Hepatic stellate cell (primary cell): ENCODE measurements at places on chromosomes 1 and 21.

- DNase-seq = no peak
Observed at GRCh38 chr1:95013950-95014574, 58.7 kb downstream of the ALG14 start.

DNA sequence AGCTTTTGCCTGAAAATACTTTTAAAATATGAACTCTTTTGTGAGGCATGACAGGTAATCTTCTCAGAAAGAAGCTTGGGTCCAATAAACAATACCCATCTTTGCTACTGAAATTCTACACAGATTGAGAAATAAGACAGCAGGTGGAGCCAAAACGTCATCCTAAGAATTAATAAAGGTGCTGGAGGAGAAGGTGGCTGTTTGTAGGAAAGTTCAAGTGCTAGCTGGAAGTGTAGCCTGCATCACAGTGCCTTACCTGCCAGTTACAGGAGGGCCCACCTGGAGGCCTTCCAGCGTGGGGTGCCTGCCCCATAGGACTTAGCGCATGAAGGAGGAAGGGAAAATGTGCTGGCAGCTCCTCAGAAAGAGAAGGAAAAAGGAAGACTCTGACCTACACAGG is 93.7 kb downstream of the TTC3 start:
- DNase-seq = no peak

DNA sequence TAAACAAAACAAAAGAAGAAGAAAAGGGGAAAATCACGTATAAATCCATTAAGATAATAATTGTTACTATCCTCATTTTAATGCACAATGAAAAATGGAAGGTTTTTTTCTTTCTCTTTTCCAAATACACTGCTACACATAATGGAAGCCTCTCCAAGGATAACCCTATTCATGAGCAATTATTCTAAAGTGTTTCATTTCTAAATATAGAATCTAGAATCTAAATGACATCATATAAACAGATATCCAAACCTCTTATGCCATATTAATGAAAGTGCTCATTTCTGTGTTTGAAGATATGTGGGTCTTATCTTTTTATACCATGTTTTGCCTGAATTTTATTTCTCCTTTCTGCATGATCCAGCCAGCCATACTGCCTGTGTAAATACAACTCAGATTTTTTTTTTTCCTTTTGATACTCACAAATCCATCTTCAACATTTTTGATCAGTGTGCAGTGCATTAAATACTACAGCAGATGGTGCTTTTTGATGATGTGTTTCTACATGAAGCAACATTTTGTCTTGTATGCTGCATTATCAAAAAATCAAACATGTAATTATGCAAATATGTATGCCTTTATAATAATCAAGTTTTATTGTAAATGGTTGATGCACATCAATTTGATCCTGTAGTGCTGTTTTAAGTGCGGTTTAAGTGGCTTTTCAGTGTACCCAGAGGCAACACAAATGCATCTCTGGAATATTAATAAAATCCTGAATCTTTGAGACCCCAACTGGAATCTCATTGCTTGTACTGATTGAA is 625.6 kb upstream of the PTBP2 start:
- no peak for DNase-seq

DNA sequence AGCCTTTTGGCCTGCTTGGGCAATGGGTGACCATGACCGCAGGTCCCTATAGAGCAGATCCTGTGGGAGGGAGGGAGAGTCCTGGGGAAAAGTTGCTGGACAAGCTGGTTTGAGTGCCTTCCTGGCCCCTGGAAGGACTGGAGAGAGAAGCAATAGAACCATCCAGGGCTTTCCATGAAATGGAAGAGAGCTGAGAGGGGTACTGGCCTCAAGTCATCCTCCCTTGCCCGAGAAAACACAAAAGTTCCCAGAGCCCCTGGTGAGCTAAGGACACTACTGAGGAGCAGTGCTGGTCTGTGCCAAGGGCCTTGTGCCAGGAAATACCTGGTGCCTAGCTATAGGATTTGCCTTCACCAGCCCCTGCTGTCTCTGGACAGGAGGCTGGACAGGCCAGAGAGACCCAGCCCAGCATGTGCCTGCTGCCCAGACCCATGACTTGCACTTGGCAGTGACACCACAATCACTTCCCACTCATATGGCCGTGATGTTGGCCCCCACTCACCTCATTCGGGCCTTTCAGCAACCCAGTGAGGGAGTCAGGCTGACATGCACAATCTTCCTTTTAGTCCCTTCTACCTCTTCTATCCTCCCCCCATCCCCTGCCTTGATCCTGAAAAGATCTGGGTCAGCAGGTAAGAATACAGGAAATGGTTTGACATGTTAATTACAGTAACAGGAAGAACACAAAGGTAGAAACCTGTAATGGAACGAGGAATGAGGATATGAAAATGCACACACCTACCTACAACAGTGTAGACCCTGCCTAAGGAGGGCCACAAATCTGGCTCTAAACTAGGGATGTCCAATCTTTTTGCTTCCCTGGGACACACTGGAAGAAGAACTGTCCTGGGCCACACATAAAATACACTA is 7.0 kb downstream of the SH3BP5L start:
- no peak for DNase-seq

- no peak for DNase-seq
Observed at GRCh38 chr1:208254376-208254775, 10.2 kb upstream of the PLXNA2 start.

GRCh38 chr1:45393718-45394302 is 53.6 kb upstream of the MUTYH start:
- DNase-seq = peak; percentile 10

DNA sequence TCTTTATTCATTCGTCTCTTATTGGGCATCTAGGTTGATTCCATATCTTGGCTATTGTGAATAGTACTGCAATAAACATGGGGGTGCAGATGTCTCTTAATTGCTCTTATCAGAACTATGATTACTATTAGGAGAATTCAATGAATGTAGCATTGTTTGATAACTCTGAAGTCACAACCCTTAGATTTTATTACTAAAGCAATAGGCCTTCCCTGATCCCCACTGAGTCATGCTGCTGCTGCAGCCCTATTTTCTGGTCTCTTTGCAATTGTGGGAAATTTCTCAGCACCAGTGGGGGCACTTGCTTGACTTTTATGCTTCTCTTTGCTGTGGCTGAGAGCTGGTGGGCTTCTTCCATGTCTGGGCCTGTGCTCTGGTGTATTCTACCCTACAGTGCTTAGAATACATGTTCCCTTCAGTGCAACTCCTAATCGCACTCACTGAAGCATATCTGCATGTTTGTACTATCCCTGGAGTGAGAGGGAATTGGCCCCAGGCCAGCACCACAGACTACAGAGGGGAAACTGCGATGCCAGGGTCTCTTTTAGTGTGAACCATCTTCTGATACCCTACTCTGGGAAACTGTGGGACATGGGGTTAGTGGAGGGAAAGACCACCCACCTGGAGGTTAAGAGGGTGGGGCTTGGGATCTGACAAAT is 52.2 kb upstream of the ROR1 start:
- DNase-seq = peak; percentile 14

- DNase-seq = no peak
Observed at GRCh38 chr1:91944087-91944486, 5.1 kb upstream of the BRDT start.
